Uterus (tissue), 4 donors: ENCODE measurements at places on chromosomes 7 and 10. TPM values are rescaled to one million over a fixed set of nuclear protein-coding genes. Genes with fewer than 3 reads are reported as not detected.

GRCh38 chr7:8208816-8209215 is 53.2 kb downstream of the ICA1 start:
- no peak for DNase-seq
- no peak overlapping the region for H3K27ac ChIP-seq
- no peak overlapping the region for H3K4me3 ChIP-seq
- no peaks in the 10 kb centered on the region for H3K4me1 ChIP-seq

GRCh38 chr10:21172930-21173801 is 276.1 kb upstream of the NEBL start:
- no peak overlapping the region for H3K27ac ChIP-seq
- H3K27me3 ChIP-seq: no peaks in the 10 kb centered on the region
- peak overlapping the region; percentile 36 for H3K4me3 ChIP-seq
- no peaks in the 10 kb centered on the region for H3K4me1 ChIP-seq
- H3K36me3 ChIP-seq: no peaks in the 10 kb centered on the region

- H3K4me3 ChIP-seq: no peak overlapping the region
- H3K4me1 ChIP-seq: no peaks in the 10 kb centered on the region
- no peaks in the 10 kb centered on the region for H3K36me3 ChIP-seq
- H3K27ac ChIP-seq: no peak overlapping the region
These were observed 20.7 kb downstream of the ANTXRL start for GRCh38 chr10:46307281-46308112.

- H3K27ac ChIP-seq: peak overlapping the region; percentile 95
- H3K4me1 ChIP-seq: no peaks in the 10 kb centered on the region
- peak overlapping the region; percentile 53 for H3K4me3 ChIP-seq
- peak; percentile 69 for DNase-seq
- H3K27me3 ChIP-seq: no peaks in the 10 kb centered on the region
These were observed 75.2 kb downstream of the PAXIP1 start for GRCh38 chr7:154927624-154928125.

DNA sequence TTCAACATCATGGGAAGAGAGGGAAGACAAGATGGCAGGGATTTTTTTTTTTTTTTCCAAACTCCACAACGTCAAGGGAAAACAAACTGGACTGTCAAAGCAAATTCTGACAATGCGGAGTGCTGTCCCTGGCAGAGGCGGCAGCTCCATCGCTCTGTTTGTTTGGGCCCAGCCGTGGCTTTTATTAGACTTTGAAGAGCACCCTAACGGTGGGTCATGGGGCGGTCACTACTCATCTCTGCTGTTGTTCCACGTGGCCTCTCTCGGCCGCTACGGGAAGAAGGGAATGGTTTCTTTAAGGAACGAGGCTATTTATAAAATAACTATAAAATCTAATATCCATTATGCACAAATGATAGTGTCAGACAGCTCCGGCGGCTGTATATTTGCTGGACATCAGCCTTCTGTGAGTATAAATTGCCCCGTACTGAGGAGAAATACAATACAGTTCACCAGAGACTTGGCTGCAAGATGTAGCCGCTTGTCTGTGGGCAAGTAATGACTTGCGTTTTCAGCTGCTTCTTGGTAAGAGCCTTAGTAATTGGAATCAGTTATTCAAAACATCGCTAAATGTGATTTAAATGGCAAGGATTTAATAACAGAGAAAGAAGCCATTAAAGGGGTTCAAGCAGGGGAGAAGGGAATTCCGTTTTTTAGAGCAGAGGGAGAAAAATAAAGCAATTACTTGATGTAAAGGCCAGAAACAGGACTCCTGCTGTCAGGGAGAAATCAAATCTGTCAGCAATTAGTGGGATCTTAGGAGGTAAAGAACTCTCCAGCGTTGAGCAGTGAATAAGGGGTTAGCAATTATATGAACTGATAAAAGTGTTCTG is 61.7 kb upstream of the RAB11FIP2 start:
- H3K4me1 ChIP-seq: no peaks in the 10 kb centered on the region
- no peaks in the 10 kb centered on the region for H3K36me3 ChIP-seq
- peak; percentile 21 for DNase-seq

- peak; percentile 77 for DNase-seq
- no peaks in the 10 kb centered on the region for H3K27me3 ChIP-seq
- no peak overlapping the region for H3K4me3 ChIP-seq
- peak overlapping the region; percentile 86 for H3K27ac ChIP-seq
- H3K4me1 ChIP-seq: peaks cover 10% of the 10 kb centered on the region
These were observed 339.0 kb downstream of the RNLS start for GRCh38 chr10:88243836-88244730.

GRCh38 chr10:60222047-60222446 is 167.6 kb downstream of the ANK3 start:
- no peaks in the 10 kb centered on the region for H3K27me3 ChIP-seq
- DNase-seq: no peak
- H3K4me3 ChIP-seq: no peak overlapping the region
- H3K36me3 ChIP-seq: no peaks in the 10 kb centered on the region
- H3K27ac ChIP-seq: no peak overlapping the region

DNA sequence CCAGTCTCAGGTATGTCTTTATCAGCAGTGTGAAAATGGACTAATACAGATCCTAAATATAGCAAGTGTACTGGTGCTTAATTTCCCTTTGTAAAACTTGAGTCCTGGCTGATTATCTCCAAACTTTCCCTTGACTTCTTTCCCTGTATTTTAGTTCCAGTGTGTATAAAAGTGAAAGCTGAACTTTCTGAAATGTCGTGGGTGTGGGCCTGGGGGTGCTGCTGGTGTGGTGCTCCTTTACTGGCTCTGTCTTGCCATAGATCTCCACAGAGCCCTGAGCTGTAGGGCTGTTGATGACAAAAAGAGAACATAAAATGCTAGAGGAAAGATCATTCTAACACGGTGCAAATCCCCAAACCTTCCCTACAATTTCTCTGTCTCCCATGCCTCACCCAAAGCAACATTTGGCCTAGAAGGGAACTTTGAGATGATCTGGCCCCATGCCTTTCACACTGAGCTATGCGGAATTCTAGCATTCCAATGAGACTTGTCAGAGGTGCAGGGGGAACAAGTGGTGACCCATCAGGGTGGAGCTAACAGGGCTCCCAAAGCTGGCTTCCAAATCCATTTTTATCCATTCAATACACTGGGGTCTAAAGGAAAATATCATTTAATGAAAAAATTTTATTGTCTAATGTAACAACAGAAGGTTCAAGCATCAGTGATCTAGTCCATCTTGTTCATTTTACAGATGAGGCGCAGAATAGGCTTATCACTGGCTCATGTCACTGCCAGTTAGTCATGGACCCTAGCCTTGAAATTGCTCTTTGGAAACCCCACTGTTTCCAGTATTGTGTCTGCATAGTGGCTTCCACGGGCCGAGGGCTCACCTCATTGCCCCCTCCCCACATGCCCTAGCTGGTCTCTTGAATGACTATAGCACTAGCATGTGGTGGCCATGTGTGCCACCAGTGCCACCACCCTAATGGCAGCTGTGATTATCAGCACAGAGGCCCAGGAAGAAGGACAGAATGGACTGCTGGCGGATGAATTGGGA is 1000.9 kb downstream of the LRMDA start:
- no peaks in the 10 kb centered on the region for H3K27me3 ChIP-seq
- no peak overlapping the region for H3K4me3 ChIP-seq
- peak overlapping the region; percentile 73 for H3K27ac ChIP-seq
- peak; percentile 56 for DNase-seq
- no peaks in the 10 kb centered on the region for H3K36me3 ChIP-seq

DNA sequence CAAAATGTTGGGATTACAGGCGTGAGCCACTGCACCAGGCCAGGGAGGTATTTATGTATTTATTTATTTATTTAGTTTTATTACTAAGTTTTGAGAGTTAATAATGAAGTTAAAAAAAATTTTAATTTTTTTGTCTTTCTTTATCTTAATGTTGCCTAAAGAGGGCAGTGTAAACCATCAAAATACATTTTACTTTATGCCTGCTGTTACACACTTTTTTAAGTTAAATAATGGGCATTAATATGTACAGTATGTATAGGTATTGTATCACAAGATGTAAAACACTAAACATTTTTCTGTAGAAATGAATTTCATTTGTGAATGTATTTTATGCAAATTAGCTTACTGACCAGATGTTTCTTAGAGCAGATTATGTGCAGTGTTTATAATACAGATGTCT is 129.4 kb downstream of the AASS start:
- no peak overlapping the region for H3K27ac ChIP-seq
- H3K4me3 ChIP-seq: no peak overlapping the region
- no peaks in the 10 kb centered on the region for H3K27me3 ChIP-seq

- no peaks in the 10 kb centered on the region for H3K36me3 ChIP-seq
- no peaks in the 10 kb centered on the region for H3K4me1 ChIP-seq
- no peak for DNase-seq
- H3K27ac ChIP-seq: peak overlapping the region; percentile 43
These were observed 167.4 kb upstream of the SH2B2 start for GRCh38 chr7:102119213-102119651.

DNA sequence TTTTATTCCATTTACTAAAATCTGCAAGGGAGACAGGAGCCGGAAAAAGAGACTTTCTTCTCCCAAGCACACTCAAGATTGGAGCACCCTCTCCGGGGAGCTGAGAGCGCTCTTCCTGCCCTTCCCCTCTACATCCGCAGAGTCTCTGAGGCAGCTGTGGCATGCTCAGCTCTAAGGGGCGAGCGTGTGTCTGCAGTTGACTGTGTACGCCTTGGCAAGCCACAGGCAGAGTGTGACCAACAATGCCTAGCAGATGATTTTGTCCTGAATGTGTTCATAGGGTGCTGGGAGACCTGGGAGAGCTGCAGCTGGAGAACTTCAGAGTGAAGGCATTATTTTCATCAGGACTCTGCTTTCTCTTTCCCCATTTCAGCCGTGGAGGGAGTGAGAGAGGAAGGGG is 20.7 kb downstream of the MTURN start:
- H3K27ac ChIP-seq: no peak overlapping the region
- H3K36me3 ChIP-seq: no peaks in the 10 kb centered on the region
- H3K27me3 ChIP-seq: no peaks in the 10 kb centered on the region
- H3K4me1 ChIP-seq: no peaks in the 10 kb centered on the region

The ARHGEF35 gene
- 8.6 TPM for total RNA-seq

The DHX32 gene
- 36.8 TPM for total RNA-seq

The NEURL1 gene
- total RNA-seq: 3.8 TPM

The MACC1 gene
- total RNA-seq: not detected

The SEMA3E gene
- total RNA-seq: 3.3 TPM

The ASCC1 gene
- 40.4 TPM for total RNA-seq

The ANXA11 gene
- total RNA-seq: 15.6 TPM

The EXOSC1 gene
- 26.7 TPM for total RNA-seq
